ENCODE measurements at places on chromosomes 16 and 17.

DNA sequence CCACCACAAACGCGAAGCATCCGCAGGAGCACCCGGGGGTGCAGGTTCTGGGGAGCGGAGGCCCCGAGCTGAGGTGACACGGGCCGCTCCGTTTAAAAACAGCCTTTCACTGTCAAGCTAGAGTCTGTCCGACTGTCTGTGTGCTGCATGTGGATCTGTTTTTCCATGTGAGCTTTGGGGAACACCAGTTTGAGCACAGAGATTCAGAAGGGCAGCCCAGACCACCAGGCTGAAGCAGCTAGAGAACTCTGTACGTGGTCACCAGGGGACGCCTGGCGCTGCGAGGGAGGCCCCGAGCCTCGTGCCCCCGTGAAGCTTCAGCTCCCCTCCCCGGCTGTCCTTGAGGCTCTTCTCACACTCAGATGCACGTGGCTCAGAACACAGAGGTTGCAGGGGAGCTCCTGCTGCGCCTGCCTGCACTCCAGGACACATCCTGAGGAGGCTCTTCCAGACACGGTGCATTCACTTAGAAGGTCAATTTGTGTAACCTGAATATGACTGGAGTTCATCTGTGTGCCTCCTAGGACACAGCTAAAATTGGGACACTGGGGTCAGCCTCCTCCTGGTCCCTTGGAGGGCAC is 15.7 kb upstream of the FOXK2 start:
- DNase-seq = no peak

DNA sequence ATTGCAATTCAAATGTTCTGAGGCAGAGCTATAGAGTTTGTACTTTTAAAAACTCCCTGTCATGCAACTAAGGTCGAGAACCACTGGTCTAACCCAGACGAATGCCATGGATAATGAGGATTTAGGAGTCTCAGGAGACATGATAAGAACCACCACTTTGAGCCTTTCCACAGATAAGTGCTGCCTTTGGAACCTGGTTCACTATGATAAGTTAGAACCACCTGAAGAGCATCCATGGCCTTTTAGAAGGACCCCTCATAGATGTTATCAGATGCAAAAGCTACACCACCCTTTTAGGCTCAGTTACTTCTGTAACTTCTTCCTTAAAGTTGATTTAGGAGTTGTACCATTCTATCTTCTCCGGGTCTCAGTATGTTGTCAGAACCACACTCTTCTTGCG is 350.6 kb upstream of the CCL2 start:
- DNase-seq = no peak

- no peak for DNase-seq
These were observed 25.4 kb downstream of the BANP start for GRCh38 chr16:87976665-87977064.

- DNase-seq = peak; percentile 57
These were observed 11.0 kb downstream of the CYB561 start for GRCh38 chr17:63434951-63435571.

GRCh38 chr17:57902117-57902799 is 52.4 kb upstream of the MRPS23 start:
- no peak for DNase-seq

DNA sequence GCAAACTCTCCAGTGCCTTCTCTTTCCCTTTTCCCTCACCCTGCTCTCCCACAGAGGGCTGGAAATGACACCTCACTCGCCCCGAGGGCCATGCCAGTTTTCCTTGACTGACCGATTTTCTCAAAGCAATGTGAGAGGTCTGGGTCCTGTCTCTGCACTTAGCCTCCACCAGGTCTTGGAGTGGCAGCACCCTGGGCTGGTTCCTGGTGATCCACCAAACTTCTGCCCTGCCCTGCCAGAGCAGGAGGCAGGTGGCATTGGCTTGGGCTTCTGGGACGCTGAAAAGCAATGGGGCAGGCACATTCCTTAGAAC is 97.5 kb downstream of the RAB11FIP4 start:
- no peak for DNase-seq

DNA sequence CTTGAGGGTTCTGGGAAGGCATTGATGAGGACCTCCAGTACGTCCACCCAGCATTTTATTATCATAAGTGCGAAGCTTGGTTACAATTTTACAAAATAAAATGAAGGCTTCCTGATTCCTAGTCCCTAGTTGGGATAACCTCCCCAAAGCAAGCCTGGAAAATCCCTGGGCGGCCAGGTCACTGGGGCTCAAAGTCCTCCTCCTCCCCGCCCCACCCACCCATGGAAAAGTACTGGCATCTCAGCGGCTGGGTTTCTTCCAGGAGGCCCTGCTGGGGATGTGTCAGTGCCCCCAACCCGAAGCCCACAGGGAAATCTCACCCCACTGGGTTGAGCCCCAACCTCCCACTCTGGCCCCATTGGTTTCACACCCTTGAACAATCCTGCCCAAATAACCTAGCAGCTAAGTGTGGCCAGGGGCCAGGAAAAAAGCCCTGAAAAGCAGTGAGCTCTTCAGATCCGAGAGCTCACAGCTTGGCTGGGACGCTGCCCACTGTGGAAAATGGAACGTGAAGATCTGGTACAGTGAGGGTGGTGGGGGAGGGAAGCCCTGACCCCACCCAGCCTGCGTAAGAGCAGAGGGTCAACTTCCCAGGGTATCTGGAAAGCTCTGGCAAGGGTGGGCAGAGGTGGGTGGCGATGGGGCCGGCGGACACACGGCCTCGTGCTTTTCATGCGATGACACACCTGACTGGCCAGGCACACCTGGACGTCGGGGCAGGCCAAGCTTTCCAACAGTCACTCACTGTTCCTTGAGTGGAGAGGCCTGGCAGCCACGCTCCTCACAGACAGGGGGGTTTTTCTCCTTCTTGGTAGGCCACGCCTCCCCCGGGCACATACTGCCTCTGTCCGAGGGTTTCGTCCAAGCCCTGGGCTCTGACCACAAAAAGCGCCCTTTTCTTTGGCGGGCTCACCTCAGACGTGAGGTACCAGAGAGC is 324.5 kb downstream of the SOX9 start:
- DNase-seq = no peak

DNA sequence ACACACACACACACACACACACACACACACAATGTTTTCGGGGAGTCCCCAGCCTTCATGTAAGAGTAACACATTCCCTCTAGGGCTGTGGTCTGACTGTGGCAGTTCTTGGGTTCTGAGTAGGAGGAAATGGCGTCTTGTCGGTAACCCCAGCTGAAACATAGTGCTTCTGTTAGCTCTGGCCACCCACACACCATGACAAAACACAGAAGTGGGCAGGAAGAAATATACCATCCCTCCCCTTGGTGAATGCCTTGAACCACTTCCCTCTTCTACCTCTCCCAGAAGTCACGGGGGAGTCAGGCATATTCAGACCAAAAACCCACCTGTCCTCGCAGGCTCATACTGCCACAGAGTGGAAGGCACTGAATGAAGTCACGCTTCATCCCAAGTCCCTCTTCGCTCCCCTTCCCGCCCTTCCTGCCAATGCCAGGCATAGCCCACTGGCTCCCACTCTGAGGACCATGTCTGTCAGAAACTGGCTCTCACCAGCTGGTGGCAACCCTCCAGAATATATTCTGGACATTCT is 11.5 kb downstream of the SLC35B1 start:
- peak; percentile 77 for DNase-seq

DNA sequence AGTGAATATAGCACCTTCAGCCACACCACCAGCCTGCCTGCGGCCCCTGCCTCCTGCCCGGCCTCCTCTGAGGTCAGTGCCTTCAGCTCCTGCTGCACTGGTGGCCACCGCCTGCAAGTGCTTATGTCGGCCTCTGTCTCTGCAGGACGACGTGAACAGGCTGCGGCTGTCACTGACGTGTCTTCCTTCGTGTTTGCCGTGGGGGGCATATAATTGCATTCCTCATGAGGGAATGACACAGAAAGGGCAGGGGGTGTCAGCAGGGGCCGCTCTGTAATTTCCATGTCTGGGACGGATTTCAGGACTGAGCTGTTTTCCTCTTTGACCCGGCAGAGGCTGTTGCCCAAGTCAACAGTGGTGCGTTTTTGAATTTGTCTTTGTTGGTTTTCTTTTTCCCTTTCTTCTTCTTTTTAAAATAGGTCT is 28.5 kb downstream of the CMIP start:
- no peak for DNase-seq

DNA sequence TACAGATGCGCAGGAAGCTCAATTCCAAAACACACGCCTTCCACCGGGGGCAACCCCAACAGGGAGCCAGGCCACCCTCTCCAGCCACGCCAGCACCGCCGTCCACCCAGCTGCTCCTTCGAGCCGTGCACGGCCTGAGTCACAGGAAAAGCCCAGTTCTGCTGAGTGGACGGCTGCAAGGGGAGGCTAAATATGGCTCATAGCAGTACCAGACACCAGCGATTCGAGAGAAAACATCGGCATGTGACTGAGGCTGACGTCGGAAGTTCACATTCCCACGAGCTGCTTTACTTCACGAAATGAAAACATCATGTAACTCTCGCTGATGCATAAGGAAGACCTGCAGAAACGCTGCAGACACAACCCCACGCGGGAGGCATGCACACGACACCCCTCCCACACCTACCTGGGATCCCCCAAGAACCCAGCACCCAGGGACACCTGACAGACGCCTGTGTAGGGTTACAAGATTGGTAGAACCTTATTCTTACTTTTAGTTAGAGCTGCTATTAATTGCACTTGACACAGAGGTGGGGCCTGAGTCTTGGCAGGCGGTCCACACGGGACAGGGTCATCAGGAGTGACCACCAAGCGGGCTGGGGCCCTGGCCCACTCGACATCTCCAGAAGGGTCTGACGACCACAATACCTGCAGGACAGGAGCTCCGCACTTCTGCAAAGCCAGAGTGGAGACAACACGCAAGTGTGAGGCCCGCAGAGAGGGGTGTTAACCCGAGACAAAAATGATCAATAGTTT is 116.8 kb downstream of the ANKRD11 start:
- no peak for DNase-seq

DNA sequence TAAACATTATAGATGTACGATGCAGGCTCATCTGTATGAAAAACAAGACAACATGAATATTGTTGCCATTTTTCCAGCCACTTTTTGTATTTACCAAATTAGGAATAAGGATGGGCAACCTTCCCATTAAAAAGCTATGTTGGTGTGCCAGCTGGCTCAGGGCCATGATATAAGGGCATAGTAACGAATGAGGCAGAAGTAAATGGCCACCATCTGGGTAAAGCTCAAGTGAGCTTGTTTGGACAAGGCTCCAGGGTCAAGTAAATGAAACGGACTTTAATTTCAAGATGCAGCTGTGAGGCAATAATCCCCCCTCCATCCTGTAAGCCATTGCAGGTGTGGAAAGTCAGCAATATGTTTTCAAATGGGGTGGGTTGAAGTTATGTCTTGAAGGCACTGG is 930.9 kb upstream of the CDH8 start:
- no peak for DNase-seq

DNA sequence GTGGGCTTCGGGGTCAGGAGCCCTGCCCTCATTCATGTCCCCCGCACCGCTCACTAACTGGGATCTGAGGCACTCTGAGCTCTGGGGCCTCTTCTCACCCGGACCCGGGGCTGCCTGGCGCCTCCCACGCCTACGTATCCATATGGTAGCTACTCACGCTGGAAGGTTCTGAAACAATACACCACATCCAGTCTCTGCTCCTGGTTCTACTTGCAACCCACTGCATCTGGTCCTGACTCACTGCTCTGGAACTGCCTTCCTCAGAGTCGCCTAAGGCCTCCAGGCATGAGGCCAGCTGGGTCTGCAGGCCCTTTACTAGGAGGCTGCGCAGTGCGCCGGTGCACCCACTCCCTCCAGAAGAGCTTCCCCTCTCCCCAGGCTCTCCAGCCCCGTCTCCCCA is 18.1 kb downstream of the USP36 start:
- no peak for DNase-seq

DNA sequence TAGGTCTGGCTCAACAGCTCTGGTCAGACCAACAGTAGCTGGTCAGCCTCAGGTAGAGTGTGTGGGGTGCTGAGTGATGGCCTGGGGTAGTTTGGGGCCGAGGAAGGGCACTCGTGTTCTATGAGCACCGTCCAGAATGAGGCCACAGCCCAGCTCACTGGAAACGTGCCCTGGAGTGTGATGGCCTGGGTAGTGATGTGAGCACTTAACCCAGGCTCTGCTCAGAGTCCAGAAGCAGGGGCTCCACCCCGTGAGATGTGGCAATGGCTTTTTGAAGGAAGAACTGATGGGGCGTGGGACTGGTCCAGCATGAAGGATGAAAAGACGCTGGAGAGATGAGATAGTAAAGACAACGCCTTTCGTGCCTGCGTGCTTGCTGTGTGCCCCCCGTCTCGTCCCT is 35.3 kb downstream of the NTN1 start:
- DNase-seq = no peak

GRCh38 chr16:13100970-13101369 is 199.6 kb downstream of the SHISA9 start:
- no peak for DNase-seq

DNA sequence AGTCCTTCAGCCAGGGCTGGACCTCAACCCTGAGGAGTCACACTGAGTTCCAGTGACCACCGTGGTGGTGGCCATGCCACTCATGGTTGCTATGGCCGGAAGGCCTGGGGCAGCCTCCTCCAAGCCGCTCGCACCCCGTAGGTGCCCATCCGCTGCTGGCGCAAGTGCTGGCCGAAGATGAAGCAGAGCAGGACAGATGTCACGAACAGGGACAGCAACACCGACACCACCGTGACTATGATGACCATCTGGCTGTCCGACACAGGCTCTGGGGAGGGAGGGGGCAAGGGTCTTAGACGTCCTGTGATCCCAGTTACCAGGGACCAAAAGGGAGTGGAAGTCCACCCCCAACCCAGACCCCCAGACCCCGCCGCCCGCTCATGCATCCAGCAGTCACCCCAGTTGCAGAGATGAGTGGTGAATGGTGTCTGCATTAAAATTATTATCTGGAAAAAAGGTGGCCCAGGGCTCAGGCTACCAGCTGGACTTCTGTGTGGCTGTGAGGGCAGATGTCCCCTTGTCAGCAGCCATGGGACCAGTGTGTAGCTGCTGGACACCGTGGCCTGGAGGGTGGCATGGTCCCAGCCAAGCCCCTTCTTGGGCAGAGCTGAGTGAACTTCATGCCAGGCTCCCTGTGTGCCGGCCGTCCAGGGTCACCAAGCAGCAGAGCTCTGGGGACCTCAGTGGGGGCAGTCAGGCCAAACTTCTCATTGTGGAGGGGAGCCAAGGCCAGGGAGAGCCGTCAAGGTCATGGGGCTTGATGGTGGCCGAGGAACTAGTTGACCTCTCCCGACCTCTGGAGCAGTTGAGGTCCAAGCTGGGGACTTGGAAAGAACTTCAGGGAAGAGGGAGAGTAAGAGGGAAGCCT is 4.7 kb downstream of the PRR29 start:
- DNase-seq = no peak

DNA sequence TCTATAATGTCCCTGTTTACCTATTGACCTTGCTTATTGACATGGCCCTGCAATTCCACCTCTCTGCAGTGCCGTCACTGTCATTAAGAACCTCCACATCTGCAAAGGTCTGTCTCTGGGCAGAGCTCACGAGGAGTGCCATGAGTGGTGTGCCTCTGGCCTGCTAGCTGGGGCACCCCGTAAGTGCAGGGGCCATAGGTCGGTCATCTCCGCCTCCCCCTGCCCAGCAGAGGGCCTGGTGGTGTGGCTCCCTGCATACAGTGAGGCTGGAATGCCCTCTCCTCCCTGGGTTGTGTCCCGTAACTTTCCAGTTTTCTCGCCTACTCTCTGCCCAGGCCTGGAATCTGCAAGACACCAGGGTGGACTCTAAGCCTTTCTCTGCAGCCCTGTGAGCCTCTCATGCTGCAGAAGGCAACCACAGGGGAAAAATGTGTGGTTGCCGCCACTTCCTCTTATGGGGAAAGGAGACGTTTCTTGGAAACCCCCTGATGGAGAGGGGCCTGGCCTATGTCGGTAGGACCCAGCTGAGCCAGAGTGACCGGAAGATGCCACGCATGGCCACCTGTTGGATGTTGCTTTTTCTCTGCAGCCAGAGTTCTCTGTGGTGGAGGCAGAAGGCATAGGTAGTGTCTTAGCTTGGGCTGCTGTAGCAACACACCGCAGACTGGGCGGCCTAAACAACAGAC is 2.7 kb upstream of the SNX20 start:
- peak; percentile 91 for DNase-seq
